ENCODE measurements at places on chromosomes 4 and X.

DNA sequence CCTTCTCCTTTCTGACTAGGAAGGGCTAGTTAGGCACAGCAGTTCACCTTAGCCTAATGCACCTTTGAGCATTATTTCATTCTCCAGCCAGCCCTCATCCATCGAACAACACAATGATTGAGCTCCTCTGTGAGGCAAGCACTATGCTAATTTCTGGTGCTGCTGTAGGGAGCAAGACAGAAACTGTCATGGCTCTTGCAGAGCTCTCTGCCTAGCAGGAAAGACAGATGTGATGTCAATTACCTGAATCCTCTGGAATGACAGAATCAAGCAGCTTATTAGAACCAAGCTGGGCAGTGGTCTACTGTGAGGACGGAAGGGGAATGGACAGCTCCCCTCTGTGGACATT lies 256.1 kb upstream of the NOCT start:
- no peak for DNase-seq

DNA sequence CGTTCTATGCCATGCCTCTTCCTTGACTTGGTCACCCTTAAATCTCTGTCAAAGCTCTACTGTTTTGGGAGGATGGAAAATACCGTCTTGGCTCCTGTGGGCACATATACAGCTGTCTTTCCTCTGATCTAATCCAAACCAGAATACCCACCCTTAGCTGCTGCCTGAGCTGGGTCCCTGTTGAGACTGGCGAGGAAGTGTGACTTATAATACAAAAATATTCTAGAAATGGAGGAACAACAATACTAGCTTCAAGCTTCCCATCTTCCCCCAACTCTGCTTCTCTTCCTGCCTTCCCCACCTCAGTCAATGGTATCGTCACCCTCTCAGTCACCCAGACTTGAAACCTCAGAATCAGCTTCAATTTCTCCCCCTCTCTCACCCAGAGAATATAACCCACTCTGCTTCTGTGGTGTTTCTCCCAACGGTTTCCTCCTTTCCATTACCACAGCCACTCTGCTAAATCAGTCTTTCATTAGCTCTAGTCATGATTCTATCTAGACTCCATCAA lies 599 bp upstream of the IL2RG start:
- no peak for DNase-seq

GRCh38 chr4:184448821-184449220 lies 25.5 kb downstream of the IRF2 start:
- peak; percentile 83 for DNase-seq

DNA sequence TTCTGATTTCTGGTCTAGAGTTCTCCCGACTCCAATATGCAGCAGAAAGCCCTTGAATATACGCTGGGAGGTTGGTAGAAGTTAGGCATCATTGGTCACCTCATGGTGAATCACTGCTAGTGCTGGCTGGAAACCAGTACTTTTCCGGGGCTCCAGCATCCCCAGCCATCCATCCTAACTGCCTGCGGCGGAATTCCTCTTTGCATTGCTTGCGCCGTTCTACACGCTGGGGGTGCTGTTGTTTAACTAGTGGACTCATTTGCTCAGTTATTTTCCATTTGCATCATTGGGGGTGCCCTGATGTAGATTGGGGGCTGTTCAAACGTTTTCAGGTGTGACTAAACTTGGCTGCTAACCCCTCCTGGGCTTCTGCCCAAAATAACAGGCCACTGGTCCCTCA lies 23.3 kb upstream of the GPR50 start:
- DNase-seq, result peak; percentile 9

DNA sequence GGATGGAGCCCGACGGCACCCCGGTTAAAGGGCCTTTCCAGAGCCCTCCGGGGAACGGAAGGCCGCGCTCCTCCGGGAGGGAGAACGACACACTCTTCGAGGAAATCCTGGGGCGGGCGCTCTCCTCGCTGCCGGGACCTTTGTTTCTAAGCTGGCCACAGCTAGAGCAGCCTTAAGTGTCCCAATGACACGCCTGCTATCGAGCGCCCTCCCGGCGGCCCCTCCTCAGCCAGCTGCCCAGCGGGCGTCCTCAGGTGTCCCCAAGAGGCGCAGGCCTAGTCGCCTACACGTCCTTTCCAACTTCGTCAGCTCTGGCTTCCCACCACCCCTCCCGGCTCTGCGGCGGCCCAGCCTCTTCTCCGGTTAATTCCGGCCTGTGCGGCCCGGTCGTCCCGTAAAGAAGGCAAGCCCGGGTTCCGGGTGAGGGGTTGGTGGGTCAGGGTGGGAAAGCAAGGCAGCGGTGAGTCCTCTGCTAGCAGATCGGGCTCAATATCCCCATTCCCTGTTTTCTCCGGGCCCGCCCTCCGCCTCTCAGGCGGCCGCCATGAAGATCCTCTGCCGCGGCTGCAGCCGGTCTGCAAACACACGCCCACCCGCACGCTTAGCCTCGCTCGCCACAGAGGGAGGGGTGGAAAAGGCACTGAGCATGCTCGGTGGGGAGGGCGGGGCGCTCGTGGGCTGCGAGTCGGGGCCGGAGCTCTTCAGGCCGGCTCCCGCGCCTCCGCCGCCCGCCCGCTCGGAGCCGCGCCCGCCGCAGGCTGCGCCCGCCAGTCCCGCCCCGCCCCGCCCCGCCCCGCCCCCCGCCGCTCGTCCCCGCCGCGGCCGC lies at the start of gene RAP1GDS1:
TSS of gene RAP1GDS1 (plus strand) at position 806 of the 826 bp plus-strand sequence. CDS start 182 bp downstream, outside the sequence.
- DNase-seq, result peak; percentile 98

- no peak for DNase-seq
These were observed 12.5 kb upstream of the LCORL start for GRCh38 chr4:18034099-18034498.

- no peak for DNase-seq
These were observed 36.4 kb upstream of the RBM41 start for GRCh38 chrX:107154787-107155620.

DNA sequence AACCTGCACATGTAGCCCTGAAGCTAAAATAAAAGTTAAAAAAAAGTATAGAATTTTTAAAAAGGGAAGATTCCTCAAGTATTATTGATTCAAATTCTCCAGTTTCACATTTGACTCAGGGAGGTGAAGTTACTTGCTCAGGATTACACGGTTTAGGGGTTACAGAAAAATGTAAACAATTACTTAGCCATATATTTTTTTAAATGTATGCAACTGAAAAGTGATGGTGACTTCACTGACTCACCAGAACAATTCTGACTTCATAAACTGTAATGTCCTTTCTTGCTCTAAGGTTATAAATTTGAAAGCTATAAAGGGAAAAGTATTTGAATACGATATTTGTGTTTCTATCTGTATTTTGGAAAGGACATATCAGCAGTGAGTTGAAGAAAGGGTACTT lies 371.2 kb downstream of the SPRY1 start:
- DNase-seq, result no peak

DNA sequence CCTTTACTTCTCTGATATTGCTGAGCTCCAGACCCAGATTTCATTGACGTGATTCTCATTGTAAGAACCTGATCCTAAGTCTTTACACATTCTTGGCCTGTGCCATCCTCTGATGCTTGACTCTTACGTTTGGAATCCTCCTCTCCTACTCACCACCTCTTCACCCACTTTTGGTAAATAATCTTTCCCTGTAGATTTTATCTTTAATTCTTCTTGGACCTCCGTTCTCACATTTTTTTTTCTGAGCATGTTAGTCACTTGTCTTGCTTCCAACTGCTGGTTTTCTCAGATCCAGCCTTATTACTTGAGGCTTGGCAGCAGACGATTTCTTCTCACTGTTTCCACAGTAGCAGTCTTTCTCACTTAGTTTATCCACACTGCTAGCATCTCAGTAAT lies 12.4 kb upstream of the SH3RF1 start:
- DNase-seq, result peak; percentile 73

DNA sequence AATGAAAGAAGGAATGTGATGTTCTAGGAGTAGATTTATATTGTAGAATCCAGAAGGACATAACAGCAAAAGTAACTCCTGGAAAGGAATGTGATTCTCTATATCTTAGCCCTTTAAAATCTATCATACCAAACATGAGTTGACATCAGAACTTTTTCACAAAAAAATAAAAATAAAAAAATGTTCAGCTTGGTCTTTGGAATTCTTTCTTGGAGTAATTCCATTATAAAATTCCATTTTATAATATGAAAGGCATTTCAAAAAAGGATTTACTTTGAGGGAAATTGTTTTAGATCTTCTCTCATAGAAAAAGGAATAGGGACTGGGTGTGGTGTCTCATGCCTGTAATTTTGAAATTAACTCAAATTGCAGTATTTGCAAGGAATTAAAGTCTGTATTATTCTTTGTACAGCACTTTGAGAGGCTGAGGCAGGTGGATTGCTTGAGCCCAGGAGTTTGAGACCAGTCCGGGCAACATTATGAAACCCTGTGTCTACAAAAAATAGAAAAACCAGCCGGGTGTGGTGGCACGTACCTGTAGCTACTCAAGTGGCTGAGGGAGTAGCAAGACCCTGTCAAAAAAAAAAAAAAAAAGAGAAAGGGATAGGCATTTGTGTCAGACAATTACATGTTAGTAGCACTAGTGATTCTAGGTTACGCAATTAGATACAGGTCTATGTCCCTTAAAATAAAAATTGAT lies 134.9 kb downstream of the SLC4A4 start:
- no peak for DNase-seq

DNA sequence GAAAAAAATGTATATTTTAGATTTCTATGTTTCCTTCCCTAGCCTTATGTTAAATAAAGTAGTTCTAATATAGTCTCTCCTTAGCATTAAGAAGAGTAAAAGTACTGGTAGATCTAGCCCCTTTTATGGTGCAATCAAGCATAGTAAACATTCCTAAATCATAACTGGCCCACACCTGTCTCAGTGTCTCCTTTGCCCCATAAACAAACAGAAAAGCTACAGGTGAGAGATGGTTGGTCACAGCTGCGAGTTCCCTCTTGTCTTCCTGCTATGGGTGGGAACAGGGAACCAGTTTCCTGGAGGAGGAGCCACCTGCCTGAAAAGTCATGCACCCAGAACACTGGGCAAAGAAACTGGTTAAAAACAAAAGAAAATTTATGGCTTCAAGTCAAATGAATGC lies 16.6 kb downstream of the SOWAHB start:
- no peak for DNase-seq

DNA sequence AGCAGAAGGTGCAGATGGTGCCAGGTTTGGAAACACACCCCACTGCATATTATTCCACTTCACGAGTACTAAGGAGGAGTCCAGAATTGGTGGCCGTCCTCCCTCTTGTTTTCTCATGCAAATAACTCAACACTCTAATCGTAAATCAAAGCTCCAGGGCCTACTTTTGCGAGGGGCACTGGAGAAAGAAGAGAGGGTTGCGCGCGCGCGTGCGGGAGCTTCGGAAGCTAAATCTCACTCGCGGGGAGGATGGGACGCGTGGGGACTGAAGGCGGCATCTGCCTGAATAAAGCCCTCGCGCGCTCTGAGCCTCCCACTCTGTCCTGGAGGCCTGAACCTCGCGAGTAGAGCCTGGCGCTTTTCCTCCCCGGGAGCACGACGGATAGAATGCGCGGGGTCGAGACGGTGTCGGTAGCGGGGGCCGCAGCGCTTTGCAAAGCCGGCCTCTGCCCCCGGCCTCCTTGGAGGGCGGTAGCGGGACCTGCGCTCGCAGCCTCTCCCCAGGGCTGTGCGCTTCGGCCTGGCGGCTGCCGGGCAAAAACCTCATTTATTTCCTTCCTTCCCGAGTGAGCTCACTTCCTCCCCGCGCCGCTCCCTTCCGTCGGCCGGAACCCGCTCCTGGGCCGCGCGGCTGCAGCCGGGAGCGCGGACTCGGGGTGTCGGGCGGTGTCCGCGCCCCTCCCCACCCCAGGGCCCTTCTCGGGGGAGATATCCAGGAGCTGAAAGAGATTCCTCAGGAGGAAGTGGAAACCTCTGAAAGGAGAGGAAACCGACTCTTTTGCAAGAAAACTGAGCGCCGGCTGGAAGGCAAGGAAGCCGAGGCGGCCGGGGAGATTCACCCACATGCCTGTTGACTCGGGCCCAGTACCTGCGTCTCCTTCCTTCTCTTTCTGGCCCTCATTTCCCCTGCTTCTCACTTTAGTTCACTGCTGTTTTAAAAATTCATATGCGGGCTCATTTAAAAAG lies 20.7 kb downstream of the HAND2 start:
- DNase-seq, result peak; percentile 33

- DNase-seq, result peak; percentile 48
These were observed 46.7 kb downstream of the MAGEB17 start for GRCh38 chrX:16213961-16214360.

DNA sequence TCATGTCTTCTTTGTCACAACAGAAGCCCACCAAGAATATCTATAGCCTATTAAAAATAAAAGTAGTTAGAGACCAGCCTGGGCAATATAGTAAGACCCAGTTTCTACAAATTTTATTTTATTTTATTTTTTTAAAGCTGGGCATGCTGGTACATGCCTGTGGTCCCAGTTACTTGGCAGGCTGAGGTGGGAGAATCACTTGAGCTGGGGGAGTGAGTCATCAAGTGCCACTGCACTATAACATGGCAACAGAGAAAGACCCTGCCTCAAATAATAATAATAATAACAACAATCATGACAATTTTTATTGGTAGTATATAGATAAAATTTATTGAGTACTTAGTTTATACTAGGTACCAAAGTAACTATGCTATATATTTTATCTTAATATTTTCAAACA lies 93.0 kb upstream of the NPFFR2 start:
- DNase-seq, result no peak

- DNase-seq, result no peak
These were observed 18.9 kb downstream of the ASMTL start for GRCh38 chrX:1433646-1434357.

- DNase-seq, result peak; percentile 15
These were observed 115.9 kb downstream of the MAGEC2 start for GRCh38 chrX:142089193-142089592.

DNA sequence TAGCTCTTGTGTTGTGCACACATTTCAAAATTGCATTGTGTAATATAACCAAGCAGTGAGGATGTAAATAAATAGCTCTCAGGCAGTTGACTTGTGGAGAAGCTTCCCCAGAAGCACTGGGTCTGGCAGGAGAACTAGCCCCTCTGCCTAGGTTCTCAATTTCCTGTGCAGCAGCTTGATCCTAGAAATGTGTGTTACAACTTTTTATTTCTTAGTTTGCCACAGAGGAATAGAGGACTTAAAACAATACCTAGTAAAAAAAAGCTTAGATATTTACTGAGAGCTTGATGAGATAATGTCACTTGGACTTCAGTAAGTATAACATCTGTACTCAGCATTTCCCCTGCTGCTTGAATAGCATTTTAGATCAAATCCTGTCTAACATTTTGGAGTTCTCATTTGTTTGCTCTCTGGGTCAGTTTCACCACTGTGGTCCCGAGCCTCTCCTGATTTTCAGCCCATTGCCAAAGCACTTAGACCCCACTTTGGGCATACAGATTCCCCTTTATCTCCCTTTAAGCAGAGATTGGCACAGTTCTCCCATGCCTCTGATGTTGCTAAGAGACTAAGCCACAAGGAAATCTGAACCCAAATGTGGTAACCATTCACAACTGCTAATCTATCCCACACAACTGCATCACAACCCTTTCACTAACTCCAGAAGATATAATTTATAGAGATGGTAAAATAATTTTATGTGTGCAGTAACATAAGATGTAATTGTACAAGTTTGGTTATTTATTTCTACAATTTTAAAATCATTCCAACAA lies 98.2 kb upstream of the NRK start:
- DNase-seq, result peak; percentile 73
